ENCODE measurements at places on chromosomes 1 and 21.

- DNase-seq = peak; percentile 69
Measured at GRCh38 chr1:241998412-241998921, 431 bp downstream of the MAP1LC3C start.

GRCh38 chr1:15489052-15489736, 13.3 kb downstream of the CELA2B start:
- DNase-seq = peak; percentile 85

DNA sequence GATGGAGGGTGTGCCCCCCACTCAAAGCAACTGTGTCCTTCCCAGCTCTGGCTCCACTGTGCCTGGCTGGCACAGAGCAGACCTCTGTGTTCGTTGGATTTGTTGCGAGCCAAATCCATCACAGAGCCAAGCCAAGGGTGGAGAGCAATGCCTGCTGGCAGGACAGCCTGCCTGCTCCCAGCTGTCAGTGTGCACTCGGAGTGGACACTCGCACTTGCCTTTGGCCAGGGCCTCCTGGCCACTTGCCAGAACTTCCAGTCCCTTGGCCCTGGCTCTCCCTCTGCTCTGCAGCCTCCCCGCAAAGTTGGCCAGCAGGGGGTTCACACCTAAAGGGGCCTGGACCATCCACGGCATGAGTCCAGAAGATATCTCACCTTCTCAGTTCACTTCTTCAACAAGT, 16.4 kb downstream of the HEYL start:
- no peak for DNase-seq

DNA sequence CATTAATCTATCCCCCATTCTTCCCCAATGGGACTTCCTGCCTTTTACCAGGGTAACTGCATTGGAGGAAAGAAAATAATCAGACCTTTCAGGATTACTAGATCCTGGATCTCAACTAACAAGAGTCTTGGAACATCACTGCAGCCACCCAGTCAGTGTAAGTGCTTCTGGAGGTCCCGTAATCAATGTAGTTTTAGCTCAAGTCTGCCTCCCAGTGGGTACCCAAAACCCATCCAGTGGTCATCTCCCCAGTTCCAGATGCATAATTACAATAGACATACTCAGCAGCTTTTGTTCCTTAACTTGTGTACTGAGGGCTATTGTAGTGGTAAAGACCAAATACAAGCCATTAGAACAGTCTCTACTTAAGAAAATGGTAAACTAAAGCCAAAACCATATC, 319.1 kb downstream of the GPATCH2 start:
- no peak for DNase-seq

GRCh38 chr1:42176902-42177519, 12.5 kb upstream of the GUCA2A start:
- no peak for DNase-seq

DNA sequence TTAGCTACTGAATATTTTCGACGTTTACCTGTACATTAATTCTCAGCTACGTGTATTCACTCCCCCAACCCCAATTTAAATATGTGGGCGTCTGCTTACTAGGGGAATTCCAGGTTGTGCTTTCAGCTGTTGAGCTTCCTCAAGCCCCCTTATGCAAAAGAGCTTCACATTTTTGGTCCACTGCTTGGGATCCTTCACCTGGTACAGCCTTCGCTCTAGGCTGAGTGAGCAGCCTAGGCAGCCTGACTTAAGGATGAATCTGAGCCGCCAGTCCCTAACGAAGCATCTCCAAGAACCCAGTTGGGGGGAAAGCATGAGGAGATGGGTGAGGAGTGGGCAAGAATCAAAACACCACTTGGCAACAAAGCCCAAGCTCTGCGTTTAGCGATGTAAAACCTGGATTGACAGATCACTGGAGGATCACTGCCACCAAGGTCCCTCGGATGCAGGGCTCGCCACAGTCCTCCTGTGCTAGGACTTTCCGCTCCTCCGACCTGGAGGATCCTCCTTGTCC, 674 bp downstream of the BCL10 start:
- DNase-seq = no peak

DNA sequence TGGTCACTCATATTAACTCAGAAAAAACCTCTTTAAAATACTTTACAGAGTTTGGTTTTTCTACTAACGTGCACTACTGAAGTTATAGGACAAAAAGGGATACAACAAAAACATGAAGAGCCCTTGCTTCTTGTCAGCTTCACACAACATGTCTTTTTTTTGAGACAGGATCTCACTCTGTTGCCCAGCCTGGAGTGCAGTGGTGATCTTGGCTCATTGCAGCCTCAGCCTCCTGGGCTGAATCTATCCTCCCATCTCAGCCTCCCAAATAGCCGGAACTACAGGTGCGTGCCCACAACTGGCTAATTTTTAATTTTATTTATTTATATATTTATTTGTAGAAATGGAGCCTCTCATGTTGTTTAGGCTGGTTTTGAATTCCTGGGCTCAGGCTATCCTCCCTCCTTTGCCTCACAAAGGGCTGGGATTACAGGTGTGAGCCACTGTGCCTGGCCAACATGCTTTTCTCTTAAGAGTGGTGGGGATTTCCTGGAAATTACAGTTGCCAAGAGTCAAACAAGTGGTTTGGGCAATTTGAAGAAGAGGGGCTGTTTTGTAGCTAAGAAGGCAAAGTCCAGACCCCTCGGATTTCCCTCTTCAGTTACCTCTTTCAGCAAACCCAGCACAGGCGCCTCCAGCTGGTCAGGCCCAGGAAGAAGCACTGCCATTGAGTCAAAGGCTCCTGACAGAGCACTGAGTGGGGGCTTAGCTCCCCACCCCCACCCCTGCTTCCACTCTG, 6.4 kb upstream of the SMPDL3B start:
- DNase-seq = no peak

DNA sequence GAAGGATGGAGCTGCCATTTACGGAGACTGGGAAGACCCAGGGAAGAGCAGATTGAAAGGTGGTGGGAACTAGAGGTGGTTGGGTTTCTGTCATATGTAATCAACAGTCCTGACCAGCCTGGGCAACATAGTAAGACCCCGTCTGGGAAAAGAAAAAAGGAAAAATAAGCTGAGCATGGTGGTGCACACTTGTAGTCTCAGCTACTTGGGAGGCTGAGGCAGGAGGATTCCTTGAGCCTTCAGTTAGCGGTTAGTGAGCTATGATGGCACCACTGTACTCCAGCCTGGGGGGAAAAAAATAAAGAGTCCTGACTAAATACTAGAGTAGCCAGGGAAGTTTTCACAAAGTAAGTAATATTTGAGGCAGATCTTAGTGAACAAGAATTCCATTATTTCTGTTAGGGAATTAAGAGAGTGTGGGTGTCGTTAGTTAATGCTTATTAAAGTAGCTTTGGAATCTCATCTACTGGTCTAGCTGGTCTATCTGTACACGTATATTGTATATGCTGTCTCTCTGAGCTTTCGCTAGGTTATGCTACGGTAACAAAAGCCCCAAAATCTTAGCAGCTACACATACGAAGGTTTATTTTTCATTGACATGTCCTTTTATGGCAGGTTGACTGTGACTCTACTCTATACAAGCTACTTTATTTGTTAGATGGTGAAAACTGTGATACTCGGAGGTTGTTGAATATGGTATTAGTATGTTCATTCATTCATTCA, 4.4 kb downstream of the NBPF1 start:
- DNase-seq = no peak

- no peak for DNase-seq
Measured at GRCh38 chr1:167455786-167456446, 62.4 kb downstream of the CD247 start.

DNA sequence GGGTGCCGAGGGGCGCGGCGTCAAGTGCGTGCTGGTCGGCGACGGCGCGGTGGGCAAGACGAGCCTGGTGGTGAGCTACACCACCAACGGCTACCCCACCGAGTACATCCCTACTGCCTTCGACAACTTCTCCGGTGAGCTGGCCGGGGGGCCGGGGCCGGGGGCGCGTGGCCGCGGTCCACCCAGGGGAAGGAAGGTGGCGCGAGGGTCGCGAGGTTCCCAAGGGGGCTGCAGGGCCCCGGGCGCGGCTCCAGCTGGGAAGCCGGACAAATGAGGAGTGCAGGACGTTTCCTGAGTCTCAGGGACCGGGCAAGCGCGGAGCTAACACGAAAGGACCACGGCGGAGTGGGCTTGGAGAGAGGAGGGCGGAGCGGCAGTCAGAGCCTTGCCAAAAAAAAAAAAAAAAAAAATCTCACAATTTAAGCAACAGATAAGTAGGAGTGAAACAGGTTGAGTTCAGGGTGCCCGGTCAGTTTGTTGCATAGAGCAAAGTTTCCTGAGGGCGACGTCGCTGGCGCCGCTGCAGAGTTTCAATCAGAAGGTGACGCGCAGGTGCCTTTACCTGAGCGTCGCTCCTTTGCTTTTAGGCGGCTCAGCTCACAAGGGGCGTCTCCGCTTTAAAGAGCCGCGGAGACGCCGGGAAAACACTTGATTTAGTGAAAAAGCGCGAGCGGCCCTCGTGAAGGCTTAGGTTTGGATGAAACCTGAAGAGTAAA, 750 bp downstream of the RHOU start:
- peak; percentile 49 for DNase-seq

GRCh38 chr1:89125913-89126580, at the start of gene GBP2:
TSS of gene GBP2 (minus strand) at chr1:89126114. CDS start at chr1:89121966, 4,148 bp downstream.
- DNase-seq = no peak

DNA sequence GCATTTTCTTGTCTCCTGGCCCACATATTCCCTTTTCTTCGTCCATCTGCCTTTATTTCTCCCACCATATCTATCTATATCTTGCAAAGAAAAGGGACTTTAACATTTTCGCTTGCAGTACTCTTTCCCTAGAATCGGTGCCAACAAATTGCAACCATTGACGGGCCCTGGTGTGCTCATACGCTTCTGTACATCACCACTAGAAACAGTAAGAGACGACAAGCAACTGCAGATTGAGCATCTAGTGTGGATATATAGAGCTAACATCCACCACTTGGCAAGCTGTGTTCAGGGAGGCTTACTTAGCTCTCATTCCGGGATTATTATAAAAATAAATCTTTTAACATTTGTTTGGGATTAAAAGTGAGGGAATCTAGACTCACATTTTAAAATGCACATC, 230.8 kb upstream of the PKN2 start:
- DNase-seq = no peak

Measured in glutamatergic neuron (in vitro differentiated cells).